Common myeloid progenitor, CD34-positive (primary cell): ENCODE measurements at places on chromosomes 6 and 20.

DNA sequence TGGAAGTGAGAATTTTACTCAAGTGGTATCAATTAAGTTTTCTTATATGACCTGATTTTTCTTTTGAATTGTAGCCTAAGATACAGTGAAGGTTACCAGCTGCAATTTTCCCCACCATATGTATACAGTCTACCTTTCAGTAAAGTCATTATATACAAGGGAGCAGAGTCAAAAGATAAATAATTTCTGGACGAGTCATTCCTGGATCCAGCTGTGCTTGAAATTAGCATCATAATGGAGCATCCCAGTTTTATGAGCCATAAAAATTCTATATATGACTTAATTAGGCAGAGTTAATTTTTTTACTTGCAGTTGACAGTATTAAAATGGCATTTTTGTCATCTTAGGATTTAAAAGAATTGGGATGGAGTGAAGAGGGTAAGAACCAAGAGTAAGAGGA, 1008.4 kb downstream of the PHF3 start:
- DNase-seq = no peak

- no peak for DNase-seq
These were observed 181.0 kb downstream of the TRIM27 start for GRCh38 chr6:28742668-28743270.

GRCh38 chr20:25477014-25477882, 69.8 kb downstream of the GINS1 start:
- no peak for DNase-seq

GRCh38 chr20:976033-976432, 26.1 kb downstream of the RSPO4 start:
- no peak for DNase-seq

DNA sequence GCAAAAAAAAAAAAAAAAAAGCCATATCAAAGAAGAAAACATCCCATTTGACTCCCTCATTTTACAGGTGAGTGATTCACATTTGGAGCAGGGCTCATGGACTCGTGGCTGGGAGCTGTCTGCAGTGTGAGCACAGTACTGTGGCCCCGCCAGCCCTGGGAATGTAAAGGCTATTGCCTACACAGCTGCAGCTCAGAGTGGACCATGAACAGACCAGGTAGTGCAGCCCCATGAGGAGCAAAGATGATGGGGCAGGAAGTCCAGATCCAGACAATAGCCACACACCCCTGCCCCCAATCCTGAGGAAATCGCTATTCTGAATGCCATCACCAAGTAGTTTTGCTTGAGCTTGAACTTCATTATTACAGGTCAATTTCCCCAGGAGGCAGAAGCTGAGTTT, 55.4 kb downstream of the LINC00237 start:
- DNase-seq = no peak

GRCh38 chr6:170038708-170039107, 252.2 kb downstream of the DLL1 start:
- DNase-seq = no peak

GRCh38 chr6:137119196-137120104, 54.0 kb downstream of the IL22RA2 start:
- no peak for DNase-seq

GRCh38 chr20:38759106-38759505, 10.8 kb downstream of the ACTR5 start:
- no peak for DNase-seq

DNA sequence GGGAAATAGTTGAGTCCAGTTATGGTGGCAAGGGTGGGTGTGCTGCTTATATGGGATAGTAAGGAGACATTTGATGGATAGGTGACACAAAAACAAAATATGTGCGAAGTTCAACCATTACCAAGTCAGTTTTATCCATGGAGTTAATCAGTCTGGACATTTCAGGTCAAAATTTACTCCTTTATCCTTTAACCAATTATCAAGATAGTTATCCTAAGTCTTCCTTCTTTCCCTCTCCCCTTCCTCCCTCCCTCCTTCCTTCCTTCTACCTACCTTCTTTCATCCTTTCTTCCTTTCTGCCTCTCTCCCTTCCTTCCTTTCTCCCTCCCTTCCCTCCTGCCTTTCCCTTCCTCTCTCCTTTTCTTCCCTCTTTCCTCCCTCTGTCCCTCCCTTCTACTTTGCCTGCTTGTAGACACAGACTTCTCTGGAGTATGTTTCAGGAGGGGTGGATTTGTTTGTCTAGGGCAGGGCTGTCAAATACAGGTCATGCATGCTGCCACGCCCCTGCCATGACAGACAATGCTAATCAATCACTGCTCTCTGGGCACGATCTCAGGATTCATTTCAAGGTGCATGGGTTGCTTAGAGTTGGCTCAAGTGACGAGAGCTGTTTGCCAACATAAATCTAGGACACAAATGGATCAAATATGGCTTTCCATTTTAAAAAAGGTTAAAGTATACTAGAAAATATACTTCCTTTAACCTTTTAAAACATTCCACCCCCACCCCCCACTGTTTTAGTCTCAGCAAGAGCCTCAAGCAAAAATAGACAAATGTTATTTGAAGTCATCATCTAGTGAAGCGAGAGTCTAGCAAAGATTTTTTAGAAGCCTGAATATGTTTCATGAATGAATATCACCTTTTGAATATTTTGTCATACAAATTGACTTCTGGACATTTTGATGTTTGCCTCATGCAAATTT, 281.6 kb upstream of the CITED2 start:
- DNase-seq = no peak

DNA sequence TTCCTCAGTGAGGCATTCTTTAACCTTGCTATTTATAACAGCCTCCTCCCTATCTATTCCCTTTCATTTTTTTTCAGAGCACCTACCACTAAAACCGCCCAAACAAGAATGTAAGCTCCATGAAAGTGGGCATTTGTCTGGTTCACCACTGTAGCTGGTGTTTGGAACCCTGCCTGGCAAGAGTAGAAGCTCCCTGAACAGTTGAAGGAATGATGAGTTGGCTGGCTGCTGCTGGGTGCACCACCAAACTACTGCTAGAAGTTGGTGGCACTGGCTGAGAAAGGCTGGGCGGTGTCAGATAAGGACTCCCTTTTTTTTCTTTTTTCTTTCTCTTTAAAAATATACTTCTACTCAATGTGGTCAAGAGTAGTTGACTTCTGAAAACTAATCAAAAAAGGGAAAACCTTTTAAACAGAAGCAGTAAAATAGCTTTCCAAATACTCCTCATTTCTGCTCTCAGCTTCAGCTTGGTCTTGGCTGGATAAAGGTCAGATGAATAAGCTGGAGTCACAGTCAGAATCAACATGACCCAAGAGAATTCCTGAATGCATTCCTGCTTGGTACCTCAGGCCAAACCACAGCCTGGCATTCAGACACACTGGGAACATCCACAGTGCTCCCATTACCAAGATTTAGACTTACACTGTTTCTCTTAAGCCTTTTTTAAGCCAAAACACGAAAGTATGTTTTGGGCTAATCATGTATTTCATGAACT, 38.0 kb downstream of the RTN4IP1 start:
- DNase-seq = peak; percentile 10

- DNase-seq = no peak
These were observed 383.8 kb upstream of the JAG1 start for GRCh38 chr20:11057624-11058023.

DNA sequence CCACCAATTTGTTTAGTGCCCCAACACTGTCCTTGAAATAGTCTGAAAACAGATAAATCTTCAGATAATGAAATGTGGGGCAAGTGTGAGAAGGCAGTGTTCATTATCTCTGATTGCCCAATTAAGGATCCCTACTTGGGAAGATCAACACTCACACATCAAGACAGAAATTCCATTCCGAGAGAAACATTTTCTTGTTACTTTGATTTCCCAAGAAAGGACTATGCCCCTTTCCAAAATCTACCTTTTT, 16.2 kb downstream of the HMGN4 start:
- no peak for DNase-seq

DNA sequence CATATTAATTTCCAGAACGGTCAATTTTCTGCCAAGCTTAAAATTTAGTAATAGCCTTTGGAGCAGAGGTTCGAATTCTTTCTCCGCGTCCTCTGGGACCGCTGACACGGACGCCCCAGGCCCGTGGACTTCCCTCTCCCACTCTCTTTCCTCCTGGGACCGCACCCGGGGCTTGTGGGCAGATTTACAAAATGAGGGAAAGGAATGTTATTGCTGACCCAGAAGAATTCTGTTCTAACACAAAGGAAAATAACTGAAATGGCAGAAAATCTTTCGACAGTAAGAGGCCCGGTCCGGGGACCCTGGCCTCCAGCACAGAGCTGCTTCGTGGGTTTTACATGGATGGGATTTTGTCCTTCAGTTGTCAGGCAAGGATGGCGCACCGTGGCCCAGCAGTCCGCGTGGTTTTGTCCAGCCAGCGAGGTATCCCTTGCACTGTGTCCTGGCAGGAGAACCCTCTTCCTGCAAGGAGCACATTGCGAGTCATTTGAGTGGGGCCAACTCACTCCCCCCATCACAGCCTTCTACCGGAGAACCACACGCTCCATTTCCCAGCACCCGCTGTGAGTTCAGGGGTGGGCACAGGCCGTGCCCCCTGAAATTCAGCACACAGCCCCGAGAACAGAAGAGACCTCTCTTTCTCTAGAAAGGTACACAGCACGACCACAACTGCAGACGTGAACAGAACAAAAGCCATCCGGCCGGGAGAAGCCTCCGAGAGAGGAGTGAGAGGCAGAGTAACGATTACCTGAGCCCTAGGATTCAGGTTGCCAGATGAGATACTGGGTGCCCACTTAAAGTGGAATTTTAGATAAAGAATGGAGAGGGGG, 106.0 kb upstream of the AFDN start:
- DNase-seq = no peak
